ENCODE measurements at places on chromosomes 5 and 9.

DNA sequence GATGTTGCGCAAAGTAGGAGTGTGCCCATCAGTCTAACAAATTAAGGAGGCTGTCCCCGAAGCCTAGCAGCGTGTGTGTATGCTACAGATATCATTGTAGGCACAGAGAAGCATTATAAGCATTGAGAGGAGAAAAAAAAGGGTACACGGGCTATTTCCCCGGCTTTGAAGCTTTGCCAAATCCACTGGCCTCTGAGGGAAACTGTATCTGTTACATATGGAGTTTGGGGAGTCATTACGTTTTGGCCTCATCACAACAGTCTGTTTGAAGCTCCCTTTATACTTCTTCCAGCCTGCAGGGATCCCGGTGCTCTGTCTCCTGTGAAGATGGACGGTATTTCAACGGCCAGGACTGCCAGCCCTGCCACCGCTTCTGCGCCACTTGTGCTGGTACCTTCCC lies 205.9 kb downstream of the RFK start:
- DNase-seq, result no peak

- DNase-seq, result no peak
Measured at GRCh38 chr9:133888809-133889491, 103.2 kb downstream of the VAV2 start.

DNA sequence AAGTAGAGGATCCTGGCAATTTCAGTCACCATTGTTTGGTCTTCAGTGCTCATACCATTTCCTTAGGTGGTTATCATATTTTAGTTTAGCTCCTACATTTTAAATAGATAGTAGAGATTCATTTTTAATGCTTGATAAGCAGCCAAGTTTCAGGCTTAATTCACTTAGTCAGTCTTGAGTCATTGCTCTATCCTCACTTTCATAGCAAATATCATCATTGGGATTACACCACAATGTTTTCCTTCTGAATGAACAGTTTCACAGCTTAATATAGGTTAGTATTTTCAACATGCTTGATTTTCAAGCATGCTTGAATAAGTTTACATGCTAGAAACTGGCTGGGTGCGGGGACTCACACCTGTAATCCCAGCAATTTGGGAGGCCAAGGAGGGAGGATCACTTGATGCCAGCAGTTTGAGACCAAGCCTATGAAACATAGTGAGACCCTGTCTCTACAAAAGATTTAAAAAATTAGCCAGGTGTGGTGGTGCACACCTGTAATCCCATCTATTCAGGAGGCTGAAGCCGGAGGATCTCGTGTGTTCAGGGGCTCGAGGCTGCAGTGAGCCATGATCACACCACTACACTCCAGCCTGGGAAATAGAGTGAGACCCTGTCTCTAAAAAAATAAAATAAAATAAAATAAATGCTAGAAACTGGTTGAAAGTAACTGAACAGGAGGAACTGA lies 339.9 kb downstream of the ADGRV1 start:
- DNase-seq, result no peak

- no peak for DNase-seq
Measured at GRCh38 chr9:115328228-115328627, 210.3 kb upstream of the TNC start.

DNA sequence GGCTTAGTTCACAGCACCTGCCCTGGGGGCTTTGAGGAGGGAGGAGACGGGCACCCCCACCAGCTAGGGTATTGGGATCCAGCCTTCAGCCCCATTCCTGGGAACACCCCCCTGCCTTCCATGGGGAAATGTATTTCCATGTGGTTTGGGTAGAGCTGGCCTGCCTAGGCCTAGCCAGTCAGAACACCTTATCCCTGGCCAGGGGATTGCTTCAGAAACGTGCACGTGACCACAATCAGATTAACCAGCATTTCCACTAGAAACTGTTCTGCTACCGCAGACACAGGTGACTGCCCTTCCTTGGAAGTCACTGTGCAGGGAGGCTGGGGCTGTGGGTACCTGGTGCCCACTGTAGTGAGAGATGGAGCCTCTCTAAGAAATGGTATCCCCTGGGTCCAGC lies 14.0 kb downstream of the BBLN start:
- no peak for DNase-seq

GRCh38 chr9:128372188-128372641 lies 1.0 kb downstream of the URM1 start:
- DNase-seq, result no peak

- no peak for DNase-seq
Measured at GRCh38 chr5:84682531-84682930, 297.9 kb upstream of the EDIL3 start.

DNA sequence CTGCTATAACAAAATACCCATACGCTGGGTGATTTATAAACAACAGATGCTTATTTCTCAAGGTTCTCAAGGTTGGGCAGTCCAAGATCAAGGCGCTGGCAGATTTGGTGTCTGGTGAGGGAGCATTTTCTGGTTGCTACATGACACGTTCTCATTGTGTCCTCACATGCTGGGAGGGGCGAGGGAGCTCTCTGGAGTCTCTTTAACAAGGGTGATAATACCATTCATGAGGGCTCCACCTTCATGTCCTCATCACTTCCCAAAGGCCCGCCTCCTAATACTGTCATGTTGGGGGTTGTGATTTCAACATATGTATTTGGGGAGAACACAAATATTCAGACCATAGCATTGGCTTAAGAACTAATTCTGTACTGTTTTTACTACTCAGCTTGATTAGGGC lies 4.6 kb downstream of the CFAP90 start:
- DNase-seq, result no peak

DNA sequence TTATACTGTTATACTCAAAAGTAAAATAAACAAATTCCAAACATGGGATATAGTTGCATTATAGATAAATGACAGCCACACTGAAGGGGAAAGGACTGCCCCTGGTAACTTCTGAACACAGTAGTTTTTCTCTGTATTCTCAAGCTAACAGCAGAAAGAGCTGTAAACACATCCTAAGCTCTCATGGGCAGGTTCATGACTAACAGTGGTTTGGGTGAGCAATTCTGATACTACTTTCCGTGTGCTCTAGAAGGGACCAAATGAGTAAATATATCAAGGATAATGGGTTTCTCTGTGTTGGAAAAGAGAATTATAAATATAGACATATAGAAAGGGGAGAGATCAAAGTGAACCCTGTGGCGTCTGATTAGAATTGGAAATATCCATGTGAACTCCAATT lies 2.2 kb upstream of the LCN6 start:
- no peak for DNase-seq

GRCh38 chr9:92665836-92666235 lies 4.1 kb downstream of the IPPK start:
- no peak for DNase-seq

DNA sequence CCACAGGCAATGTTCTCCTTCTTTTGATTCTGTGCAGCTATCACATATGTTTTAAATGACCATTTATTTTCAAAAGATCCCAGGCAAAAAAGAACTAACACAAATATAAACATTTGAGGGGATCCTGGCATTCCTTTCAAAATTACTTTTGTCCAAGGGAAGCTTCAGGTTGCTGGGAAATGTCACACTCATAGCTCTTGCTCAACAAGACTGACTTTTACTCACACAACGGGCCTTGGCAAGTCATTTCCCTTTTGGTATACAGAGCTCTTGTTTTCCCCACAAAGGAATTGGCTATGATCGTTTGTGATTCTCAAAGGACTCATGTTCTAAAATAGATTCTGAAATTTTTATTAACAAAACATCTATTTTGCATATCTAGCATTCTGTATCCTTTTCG lies 4.5 kb upstream of the PALM2AKAP2 start:
- DNase-seq, result no peak
